NCI-H187 treated with DMSO at 0.1 percent for 48 hours (cell line): ENCODE measurements at places on chromosomes 1 and 21.

GRCh38 chr1:201189085-201189484, 1.5 kb upstream of the IGFN1 start:
- no peak for DNase-seq

- DNase-seq: no peak
These were observed 62.1 kb downstream of the FOXJ3 start for GRCh38 chr1:42272920-42273319.

GRCh38 chr1:50983219-50983802, 13.3 kb downstream of the CDKN2C start:
- no peak for DNase-seq

DNA sequence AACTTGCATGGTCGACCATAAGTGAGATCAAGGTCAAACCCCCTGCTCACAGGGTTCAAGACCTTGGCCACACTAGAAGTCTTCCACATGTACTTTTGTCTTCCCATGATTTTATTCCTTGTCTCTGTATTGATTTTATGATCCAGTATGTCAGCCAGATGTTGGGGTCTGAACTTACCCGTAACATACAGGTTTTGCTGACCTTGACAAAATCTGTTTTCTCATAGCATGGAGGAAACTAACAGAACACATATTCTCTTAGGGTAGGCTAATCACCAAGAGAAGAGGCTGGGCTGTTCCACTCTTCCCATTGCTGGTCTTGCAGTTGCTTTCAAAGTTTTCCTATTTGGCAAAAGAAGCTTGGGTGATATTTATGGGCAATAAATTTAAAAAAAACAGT, 284.0 kb downstream of the DNM3 start:
- DNase-seq: no peak

GRCh38 chr1:228242409-228242808, 34.6 kb downstream of the OBSCN start:
- DNase-seq: no peak

DNA sequence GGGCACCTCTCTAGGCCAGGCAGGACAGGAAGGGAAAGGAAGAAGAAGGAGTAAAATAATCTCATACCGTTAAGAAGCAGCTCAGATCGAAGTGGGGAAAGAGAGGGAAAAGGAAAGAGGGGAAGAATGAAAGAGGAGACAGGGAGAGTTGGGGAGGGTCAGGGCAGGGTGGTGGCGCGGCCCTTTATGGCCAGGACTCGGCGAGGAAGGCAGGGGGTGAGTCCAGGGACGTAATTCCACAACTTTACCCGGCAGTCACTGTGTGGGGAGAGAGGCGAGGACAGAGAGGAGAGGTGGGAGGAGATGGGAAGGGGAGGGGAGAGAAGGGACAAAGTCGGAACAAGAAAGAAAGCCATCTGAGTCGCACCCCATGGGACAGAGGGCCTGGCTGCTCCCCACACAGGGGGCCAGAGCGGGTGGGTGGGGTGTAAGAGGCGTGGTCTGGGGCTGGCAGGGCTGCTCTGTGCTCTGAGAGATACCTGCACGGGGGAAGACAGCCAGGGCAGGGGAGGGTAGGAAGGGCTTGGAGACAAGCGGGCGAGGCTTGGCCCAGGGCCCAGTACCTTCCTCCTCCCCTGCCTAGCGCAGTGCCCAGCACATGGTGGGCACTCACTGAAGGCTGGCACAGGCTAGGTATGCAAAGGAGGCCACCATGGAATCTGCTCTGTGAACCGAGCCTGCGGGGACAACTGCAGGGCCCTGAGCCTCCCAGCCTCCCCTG, 49.4 kb downstream of the KIF21B start:
- DNase-seq: no peak
